DMS53 (cell line): ENCODE measurements at places on chromosomes 3 and 15.

- no peak for DNase-seq
Measured at GRCh38 chr3:122097141-122097540, 42.0 kb downstream of the CD86 start.

DNA sequence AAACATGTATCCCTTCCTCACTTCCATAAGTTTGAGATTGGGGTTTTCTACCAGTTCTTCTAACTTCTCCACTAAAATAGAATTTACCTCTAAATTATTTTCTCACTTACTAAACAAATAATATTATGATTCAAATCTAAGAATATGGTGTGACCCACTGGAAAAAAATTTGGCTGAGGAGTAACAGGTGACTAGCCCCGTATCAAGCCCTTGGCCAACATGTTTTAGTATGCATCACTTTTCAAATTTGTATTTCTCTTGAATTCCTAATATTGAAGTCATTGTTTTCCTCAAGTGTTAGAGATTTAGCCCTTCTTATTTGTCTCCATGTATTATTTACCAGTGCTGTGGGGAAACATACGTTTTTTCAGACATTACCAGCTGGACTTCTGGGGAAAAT, 759.4 kb downstream of the NSUN3 start:
- no peak for DNase-seq

DNA sequence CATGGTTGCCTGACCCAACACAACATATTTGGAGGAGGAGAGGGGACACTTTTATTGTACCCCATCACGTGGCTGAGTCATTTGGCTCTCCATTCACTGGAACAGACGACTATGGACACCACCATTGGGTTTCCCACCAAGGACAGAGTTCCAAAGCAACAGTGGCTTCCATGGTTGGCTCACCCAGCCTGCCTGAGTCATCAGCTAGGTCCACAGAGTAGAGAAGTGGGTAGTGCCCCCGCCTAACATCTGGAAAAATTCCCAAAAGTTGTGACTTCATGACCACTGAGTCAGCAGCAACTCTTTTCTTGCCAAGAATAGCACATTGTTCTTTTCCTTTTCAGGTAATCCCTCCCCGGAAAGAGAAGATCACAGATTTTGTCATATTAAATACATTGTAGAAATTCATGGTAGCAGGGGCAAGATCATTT, 3.0 kb upstream of the PPP1R2 start:
- DNase-seq: no peak

DNA sequence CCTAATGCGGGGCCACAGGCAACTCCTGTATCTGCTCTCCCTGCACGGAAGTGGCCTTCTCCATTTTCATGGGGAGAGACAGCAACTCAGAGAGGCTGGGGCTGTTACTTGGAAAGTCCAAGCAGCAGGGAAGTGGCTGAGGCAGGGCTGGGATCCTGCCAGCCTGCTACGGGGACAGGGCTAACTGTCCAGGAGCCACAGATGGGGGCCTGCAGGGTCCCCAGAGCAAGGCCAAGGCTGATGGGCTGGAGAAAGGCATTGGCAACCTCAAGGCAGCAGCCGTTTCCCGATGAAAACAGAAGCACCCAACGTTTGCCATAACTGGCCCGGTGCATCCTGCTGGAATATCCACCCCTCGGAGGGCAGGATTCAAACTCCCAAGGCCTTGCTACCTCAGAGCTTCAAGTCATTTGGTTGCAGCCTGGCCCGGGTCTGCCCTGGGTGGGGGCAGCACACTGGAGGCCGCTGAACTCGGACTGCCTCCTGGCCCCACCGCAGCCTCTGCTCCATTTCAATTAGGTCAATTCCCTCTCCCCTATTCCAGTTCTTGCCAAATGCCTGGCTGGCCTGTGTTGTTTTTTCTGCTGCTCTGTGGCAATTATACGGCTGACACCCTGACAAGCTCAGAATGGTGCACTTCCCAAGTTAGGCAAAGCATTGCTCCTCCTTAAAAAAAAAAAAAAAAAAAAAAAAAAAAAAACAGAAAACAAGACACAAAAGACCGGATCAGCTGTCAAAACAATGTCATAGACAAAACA, 143.5 kb downstream of the NUP210 start:
- no peak for DNase-seq

DNA sequence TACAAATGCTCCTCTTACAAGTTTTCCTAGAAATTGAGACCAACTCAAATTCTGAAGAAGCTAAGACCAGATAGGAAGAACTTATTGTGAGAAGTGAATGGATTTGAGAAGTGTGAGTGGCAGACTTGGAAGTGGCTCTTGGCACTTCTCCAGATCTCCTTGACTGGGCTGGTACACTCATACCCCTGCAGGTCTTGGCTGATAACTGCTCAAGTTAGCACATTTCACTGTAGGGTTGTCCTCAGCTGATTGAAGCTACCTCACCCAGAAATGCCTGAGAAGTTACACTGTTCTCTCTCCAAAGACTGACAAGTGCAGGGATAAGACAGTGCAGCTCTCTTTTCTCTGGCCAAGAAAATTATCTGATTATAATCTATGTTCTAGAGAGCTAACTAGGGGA, 16.5 kb upstream of the CLDN1 start:
- peak; percentile 16 for DNase-seq
